ENCODE measurements at places on chromosomes 13 and 19. TPM values are rescaled to one million over a fixed set of nuclear protein-coding genes. Genes with fewer than 3 reads are reported as not detected.

The B3GNT3 gene
- total RNA-seq, result not detected

The VPS36 gene
- 22.6 TPM for total RNA-seq

The RASAL3 gene
- 75.0 TPM for total RNA-seq

The C19orf38 gene
- 2.0 TPM for total RNA-seq

The CD70 gene
- total RNA-seq, result 15.2 TPM

The CEACAM16 gene
- not detected for total RNA-seq

The PCDH9 gene
- total RNA-seq, result 0.20 TPM

The C1QTNF9 gene
- not detected for total RNA-seq

The KRTDAP gene
- total RNA-seq, result not detected

The DIRAS1 gene
- 0.16 TPM for total RNA-seq

The LPAR2 gene
- 28.4 TPM for total RNA-seq

- H3K4me1 ChIP-seq, result no peaks in the 10 kb centered on the region
- no peak overlapping the region for H3K4me3 ChIP-seq
- DNase-seq, result no peak
- no peaks in the 10 kb centered on the region for H3K36me3 ChIP-seq
These were observed 984.7 kb upstream of the PCDH9 start for GRCh38 chr13:68214691-68215415.

DNA sequence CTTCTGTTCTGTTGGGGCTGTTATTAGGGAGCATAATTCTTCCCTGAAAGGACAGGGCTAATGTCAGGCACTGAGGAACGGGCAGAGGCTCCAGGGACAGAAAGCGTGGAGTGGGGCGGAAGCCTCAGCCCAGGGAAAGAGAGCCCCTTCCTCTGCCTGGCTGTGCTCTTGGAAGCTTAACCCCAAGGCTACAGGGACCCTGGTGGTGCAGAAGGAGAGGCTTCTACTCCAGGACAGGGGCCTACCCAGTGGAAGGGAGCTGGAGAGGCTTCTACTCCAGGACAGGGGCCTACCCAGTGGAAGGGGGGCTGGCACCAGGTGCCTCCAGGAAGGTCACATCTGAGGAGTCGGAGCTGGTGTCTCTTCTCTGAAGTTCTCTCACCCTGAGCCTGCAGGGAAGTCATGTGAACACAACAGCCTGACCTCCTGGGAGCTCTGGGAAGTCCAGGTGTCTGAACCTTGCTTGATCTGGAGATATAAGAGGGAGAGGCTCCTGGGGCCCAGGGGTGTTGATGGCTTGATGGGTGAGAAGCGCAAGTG, 159.5 kb upstream of the SOX1 start:
- no peaks in the 10 kb centered on the region for H3K27me3 ChIP-seq
- H3K4me3 ChIP-seq, result no peak overlapping the region
- no peak for DNase-seq
- H3K27ac ChIP-seq, result no peak overlapping the region
- H3K36me3 ChIP-seq, result no peaks in the 10 kb centered on the region

DNA sequence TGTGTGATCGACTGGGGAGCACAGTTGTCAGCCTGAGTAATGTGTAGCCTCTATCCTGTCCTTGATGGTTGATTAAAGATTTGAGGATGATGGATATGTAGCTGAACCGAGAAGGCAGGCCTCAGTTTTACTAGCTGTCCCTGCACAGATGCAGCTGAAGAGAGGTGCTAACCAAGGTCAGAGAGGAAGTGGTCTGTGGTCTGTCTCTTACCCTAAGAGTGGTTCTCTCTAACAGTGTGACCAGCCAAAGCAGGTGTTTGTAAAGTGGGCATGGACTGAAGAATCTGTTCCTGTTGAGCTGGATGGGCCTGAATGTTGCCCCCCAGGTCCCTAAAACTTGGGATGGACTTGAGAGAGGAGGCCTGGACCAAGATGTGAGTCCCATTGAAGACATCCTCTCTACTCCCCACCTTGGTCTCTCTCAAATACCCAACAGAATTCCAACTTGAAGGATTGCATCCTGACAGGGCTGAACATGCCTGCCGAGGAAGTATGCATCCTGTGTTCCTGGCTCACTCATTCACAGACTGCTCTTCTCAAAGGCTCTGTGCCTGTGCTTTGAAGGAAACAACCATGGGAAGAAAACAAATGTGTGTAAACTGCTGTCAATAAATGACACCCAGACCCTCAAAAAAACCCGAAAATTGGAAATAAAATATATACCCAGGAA, 223.8 kb downstream of the MAB21L1 start:
- DNase-seq, result no peak
- no peak overlapping the region for H3K27ac ChIP-seq
- no peaks in the 10 kb centered on the region for H3K27me3 ChIP-seq
- H3K4me3 ChIP-seq, result no peak overlapping the region

DNA sequence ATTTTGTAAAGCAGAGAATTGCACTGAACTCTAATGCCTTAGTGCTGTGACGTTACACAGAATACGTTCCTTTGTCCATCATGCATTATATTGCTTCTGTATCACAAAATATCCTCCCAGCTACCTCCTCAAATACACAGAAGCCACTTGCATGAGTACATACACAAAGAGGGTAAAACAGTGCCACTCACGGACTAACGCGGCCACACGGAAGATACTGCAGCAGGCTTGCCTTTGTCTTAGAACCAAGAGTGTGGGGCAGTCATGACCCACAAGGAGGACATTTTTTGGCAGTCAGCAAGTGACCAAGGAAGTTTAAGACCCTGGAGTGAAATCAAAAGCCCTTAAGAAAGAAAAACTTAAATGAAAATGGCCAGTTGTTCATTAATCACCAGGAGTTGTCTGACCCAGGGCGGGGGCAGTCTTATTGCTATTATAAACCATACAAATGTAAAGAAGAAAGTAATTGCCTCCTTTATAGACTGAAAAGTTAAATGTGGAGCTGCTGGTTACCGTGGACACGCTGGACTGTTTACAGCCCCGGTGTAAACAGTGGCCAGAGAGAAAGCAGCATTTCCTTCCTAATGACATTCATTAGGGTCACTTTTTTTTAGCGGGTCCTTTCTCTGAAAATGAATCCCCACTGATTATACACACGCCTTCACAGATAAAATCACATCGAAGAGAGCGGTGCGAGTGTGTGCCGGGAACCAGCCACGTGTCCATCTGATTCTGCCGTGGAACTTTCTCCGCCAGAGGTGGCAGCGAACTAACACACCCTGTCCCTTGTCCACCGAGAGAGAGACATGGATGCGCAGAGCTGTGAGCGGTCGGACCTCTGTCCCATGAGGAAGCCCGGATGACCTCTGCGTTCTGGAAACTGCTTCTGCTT, 66.8 kb downstream of the SOX1 start:
- H3K4me1 ChIP-seq, result no peaks in the 10 kb centered on the region
- no peak overlapping the region for H3K4me3 ChIP-seq
- H3K36me3 ChIP-seq, result no peaks in the 10 kb centered on the region
- peaks cover 7% of the 10 kb centered on the region for H3K27me3 ChIP-seq
- no peak overlapping the region for H3K27ac ChIP-seq

GRCh38 chr13:98509271-98510155, 67.4 kb downstream of the STK24 start:
- peaks cover 90% of the 10 kb centered on the region for H3K4me1 ChIP-seq
- H3K27me3 ChIP-seq, result no peaks in the 10 kb centered on the region
- H3K36me3 ChIP-seq, result peaks cover 63% of the 10 kb centered on the region
- peak overlapping the region; percentile 61 for H3K27ac ChIP-seq

- H3K27ac ChIP-seq, result no peak overlapping the region
- H3K36me3 ChIP-seq, result peaks cover 26% of the 10 kb centered on the region
- no peak overlapping the region for H3K4me3 ChIP-seq
- DNase-seq, result no peak
These were observed 4.5 kb downstream of the MZF1 start for GRCh38 chr19:58568453-58569130.

- peak; percentile 30 for DNase-seq
- peaks cover 4% of the 10 kb centered on the region for H3K4me1 ChIP-seq
- peaks cover 15% of the 10 kb centered on the region for H3K27me3 ChIP-seq
- no peak overlapping the region for H3K27ac ChIP-seq
- H3K36me3 ChIP-seq, result no peaks in the 10 kb centered on the region
These were observed 4.3 kb upstream of the C5AR1 start for GRCh38 chr19:47305309-47305751.

GRCh38 chr19:13400296-13400695, 106.0 kb downstream of the CACNA1A start:
- H3K27ac ChIP-seq, result no peak overlapping the region
- H3K4me1 ChIP-seq, result no peaks in the 10 kb centered on the region
- H3K36me3 ChIP-seq, result no peaks in the 10 kb centered on the region
- H3K27me3 ChIP-seq, result peaks cover 30% of the 10 kb centered on the region
- no peak overlapping the region for H3K4me3 ChIP-seq
- DNase-seq, result no peak

DNA sequence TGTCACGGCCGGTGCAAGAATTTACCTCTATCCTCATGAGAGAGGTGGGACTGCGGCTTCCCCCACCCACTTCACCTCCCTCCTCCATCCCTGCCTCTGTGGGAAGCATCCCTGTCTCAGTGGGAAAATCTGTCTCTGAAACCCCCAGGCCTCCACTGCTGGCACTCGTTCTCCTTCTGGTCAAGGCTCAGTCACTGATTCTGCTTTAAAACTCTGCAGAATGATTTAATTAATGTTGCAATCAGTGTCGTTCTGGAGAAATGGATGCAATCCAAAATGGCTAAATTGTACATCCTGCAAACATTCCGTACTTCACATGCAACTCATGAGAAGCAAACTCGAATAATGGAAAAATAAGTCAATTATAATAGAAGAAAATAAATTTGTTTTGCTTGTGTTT, 5.6 kb downstream of the RASL11A start:
- no peak overlapping the region for H3K4me3 ChIP-seq
- H3K27ac ChIP-seq, result no peak overlapping the region
- H3K4me1 ChIP-seq, result peaks cover 3% of the 10 kb centered on the region
- no peaks in the 10 kb centered on the region for H3K27me3 ChIP-seq
- DNase-seq, result no peak

DNA sequence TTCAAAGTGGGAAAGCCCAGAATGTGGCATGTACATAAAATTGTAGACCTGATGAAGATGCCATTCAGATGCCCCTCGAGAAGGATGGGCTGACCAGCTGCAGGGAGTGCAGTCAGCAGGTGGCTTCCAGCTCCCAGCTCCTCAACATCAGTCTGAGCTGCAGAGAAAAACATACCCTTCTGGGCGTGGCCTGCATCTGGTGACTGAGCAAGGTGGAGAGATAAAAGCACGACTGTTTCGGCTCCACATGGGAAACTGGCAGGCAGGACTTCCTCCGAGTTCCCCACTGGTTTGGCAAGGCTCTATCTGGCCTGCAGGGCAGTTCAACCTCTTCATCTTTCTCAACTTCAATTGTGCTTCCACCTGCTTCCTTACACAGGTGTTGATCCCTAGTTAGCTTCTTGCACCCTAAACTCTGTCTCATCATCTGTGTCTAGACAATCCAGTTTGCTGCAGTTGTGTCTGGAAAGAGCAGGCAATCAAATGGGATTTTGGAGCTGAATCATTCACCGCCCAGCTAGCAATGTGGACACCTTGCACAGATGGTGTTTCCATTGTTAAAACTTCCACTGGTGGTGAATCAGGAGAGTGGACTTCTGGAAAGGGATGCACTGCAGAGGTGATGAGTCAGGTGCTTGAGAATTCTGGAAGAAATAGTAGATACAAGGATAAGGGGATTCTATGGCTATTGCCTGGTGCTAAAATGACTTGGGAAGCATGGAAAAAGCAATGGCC, 56.8 kb downstream of the POLR1D start:
- no peak overlapping the region for H3K4me3 ChIP-seq
- H3K36me3 ChIP-seq, result no peaks in the 10 kb centered on the region
- H3K4me1 ChIP-seq, result no peaks in the 10 kb centered on the region
- H3K27ac ChIP-seq, result no peak overlapping the region

GRCh38 chr19:5717215-5717935, 2.6 kb downstream of the LONP1 start:
- peaks cover 26% of the 10 kb centered on the region for H3K4me1 ChIP-seq
- no peaks in the 10 kb centered on the region for H3K27me3 ChIP-seq
- peak overlapping the region; percentile 100 for H3K27ac ChIP-seq
- peaks cover 43% of the 10 kb centered on the region for H3K36me3 ChIP-seq
- no peak for DNase-seq

- peaks cover 5% of the 10 kb centered on the region for H3K27me3 ChIP-seq
- H3K36me3 ChIP-seq, result peaks cover 39% of the 10 kb centered on the region
- H3K27ac ChIP-seq, result peak overlapping the region; percentile 93
- peak overlapping the region; percentile 94 for H3K4me3 ChIP-seq
- DNase-seq, result no peak
- H3K4me1 ChIP-seq, result peaks cover 38% of the 10 kb centered on the region
These were observed 1.1 kb downstream of the PPP5C start for GRCh38 chr19:46347985-46348384.

DNA sequence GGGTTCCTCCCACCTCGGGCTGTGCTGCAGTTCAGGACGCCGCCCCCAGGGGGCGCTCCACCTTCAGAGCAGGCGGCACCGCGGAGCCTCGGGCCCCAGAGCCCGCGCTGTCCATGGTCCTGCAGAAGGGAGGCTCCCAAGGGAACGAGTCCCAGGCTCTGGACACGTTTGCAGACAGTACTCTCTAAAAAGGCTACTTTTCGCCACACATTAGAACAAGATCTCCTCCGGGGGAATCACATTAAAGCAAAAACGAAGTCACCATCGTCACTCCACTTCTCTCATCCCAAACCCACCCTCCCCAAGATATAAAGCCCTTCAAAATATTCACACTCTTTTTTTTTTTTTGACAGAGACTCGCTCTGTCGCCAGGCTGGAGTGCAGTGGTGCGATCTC, 4.6 kb upstream of the SIGLEC10 start:
- H3K4me1 ChIP-seq, result peaks cover 5% of the 10 kb centered on the region
- no peak overlapping the region for H3K4me3 ChIP-seq
- H3K27ac ChIP-seq, result no peak overlapping the region
- DNase-seq, result peak; percentile 87
- peaks cover 45% of the 10 kb centered on the region for H3K27me3 ChIP-seq
- H3K36me3 ChIP-seq, result no peaks in the 10 kb centered on the region

GRCh38 chr13:44711706-44712105, 135.6 kb upstream of the TSC22D1 start:
- H3K4me1 ChIP-seq, result peaks cover 18% of the 10 kb centered on the region
- no peak overlapping the region for H3K4me3 ChIP-seq
- H3K27me3 ChIP-seq, result peaks cover 19% of the 10 kb centered on the region
- H3K36me3 ChIP-seq, result no peaks in the 10 kb centered on the region

DNA sequence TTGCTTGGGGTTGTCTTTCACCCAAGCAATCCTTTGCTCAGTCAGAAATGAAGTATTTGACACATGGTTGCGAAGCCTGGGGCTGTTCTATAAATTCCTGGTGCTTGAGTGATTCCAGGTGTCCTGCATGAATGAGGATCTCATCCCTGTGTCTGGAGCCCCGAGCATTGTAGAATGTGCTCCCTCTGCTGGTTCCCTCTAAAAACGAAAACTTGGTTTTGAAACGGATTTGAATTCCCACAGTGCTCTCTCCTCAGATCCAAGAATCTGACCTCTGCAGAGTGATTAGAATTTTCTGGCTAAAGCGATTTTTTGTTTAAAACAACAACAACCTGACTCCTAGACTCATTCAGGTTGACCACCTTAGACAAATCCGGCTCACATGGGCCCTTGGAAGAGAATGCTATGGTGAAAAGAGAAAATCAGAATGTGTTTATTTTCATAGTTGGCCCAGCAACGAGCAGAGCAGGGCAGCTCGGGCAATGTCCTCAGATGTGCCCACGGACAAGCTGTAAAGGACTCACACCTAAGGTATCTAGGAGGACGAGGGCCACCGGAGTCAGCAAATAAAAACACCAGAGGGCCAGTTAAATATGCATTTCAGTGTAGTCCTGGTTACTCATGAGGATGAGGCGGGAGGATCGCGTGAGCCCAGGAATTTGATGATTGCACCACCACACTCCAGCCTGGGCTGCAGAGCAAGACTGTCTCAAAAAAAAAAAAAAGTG, 8.7 kb upstream of the ATP12A start:
- H3K27ac ChIP-seq, result no peak overlapping the region
- peaks cover 22% of the 10 kb centered on the region for H3K27me3 ChIP-seq
- no peaks in the 10 kb centered on the region for H3K36me3 ChIP-seq

- DNase-seq, result no peak
- H3K27ac ChIP-seq, result peak overlapping the region; percentile 8
- H3K4me3 ChIP-seq, result peak overlapping the region; percentile 96
- H3K27me3 ChIP-seq, result no peaks in the 10 kb centered on the region
- H3K36me3 ChIP-seq, result peaks cover 5% of the 10 kb centered on the region
These were observed 707 bp upstream of the MAMSTR start for GRCh38 chr19:48720251-48720612.
